ENCODE measurements at places on chromosomes 16 and 17. TPM values are rescaled to one million over a fixed set of nuclear protein-coding genes. Genes with fewer than 3 reads are reported as not detected.

SPECC1 gene
- 20.6 TPM for total RNA-seq

KRTAP3-2 gene
- total RNA-seq = not detected

CANT1 gene
- 35.8 TPM for total RNA-seq

CRHR1 gene
- not detected for total RNA-seq

CCDC78 gene
- total RNA-seq = 5.1 TPM

KRT13 gene
- not detected for total RNA-seq

CDK10 gene
- 27.6 TPM for total RNA-seq
